ENCODE measurements at places on chromosomes 1 and 21.
A peak's percentile ranks its signal among the peaks of the same experiment; 100 is the strongest.

GRCh38 chr1:37410815-37411214 is 63.6 kb upstream of the ZC3H12A start:
- DNase-seq, result no peak

DNA sequence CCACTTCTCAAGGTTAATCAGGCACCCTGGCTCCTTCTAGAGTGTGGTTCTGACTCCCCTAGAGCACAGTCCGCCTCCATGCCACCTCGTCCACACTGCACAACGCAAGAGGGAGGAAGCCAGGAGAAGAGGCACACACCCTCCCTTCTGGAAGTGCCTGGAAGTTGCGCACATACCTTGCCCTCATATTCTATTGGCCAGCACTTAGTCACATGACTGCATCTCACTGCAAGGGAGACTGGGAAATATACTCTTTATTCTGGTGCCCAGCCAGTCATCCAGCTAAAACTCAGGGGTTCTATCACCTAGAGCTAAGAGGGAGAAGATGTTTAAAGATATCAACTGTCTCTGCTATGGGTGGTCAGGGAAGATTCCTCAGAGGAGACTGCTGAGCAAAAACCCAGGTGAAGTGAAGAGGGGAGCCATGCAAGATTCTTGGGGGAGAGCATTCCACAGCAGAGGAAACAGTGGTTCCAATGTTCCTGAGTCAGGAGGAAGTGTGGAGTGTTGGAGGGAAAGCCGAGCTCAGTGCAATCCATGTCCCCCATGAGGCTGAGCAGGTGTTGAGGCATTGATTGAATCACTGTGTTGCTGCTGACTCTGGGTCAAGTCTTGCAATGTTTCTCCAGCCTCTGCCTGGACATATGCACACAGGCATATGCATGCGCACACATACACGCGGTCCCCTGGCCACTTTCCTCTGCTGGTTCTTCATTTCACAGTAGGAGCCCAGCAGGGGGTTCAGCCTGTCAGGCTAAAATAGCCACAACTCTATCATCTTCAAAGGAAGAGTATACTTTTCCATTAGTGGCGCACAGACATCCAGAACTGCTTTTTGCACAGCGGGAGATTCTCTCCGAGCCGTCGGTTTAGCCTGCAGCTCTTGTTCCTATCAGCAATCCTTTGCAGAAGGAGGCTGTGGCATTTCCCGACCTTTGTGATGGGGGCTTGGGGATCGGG is 22.3 kb upstream of the KLHDC7A start:
- DNase-seq, result no peak

DNA sequence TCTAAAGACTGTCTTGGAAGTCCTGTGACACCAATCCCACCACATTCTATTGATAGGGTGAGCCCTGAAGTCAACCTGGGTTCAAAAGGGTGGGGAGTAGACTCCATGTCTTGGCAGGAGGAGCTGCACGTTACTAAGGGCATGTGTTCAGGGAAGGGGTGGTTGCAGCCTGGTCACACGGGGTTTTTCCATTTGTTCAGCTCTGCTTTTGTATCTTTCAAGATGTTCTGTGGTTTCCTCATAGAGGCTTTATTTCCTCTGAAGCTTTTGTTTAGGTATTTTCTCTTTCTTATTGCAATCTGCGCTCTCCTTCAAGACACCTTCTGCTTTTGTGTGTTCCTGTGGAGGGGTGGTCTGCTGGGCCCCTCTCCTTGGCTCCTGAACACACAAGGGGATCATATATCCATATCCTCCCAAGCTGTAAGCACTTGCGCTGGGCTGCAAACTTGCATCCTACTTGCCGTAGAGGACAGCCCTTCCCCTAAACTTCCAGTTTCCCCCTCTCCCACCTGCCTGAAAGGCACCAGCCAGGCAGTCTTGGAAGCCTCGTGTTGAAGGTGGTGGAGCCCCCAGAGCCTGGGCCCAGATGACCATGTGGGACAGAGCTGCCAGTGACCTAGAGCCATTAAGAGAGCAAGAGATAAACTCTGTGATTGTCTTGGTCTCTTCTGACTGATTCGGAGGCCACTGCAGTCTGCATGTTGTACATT is 62.5 kb upstream of the TRAPPC10 start:
- no peak for DNase-seq

GRCh38 chr1:176017722-176018121 is 189.4 kb downstream of the COP1 start:
- no peak for DNase-seq

DNA sequence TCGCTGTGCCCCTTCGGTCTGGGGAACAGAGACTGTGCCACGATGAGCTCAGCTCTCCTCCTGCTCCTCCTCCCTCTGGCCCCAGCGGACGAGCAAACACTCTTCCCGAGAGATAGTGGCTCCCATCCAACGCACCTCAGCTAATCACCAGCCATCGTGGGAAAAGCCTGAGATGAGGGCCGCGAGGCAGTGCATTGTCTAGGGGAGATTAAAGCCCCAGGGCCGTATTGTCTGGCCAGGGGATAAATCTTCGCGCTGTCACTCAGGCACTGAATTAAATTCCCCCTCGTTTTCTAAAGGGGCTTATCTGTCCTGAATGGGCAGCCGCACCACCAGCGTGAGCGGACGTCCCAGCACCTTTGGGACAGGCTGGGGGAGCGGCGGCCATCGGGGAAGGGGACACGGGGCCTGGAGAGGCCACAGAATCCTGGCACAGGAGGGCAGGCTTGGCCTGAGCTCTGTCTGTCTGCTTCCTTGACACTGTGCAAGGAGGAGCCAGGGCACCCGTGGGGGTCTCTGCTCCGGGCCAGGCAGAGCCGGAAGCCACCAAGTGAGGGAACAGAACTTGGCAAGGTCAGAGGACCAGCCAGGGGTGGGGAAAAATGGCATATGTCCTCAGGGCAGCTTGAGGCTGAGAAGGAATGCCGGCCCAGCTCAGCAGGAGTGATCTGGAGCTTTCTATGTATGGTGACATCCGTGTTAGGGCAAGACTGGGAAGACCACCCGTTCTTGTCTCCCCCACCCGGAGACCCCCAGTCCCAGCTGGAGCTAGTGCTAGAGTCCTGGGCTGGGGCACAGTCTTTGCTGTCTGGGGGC is 32.3 kb downstream of the PRDM16 start:
- DNase-seq, result no peak

DNA sequence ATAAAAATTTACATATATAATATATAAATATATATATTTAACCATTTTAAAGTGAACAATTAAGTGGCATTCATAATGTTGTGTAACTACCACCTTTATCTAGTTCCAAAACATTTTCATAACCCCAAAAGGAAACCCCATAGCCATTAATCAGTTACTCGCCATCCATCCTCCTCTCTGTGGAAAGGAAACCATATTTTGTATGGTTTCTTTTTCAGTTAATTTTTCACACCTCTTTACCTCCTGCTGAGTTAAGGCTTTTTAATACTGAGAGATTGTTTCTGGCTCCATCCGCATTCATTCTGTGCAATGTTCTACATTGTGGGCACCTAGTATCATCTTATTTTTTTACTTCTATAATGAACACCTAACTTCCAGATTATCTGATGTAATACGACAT is 512.1 kb downstream of the LMO4 start:
- DNase-seq, result no peak

- no peak for DNase-seq
Observed at GRCh38 chr1:48480504-48480903, 8.5 kb upstream of the SPATA6 start.

DNA sequence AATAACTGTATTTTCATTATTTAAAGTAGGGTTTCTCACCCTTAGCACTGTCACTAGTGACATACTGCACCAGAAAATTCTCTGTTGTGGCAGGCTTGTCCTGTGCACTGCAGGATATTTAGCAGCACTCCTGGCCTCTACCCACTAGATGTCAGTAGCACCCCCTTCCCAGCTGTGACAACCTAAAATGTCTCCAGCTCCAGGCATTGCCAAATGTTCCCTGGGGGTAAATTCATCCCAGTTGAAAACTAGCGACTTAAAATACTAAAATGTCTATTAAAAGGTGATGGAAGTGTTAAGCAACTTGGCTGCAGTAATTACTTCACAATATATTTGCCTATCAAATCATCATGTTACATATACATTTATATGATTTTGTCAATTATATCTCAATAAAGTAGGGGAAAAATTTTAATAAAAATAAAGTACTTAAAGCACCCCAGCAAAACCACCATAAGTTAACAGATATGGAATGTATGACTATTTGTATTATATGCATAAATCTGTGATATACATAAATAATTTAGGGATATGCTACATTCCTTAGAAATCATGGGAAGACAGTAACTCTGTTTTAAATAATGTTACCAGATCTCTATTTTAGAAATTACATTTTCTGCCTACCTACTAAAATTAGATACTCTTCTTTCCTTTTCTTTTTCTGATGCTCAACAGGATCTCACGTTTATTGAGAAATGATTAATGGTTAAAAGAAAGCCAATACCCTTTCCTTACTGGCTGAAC is 74.6 kb downstream of the ARID4B start:
- DNase-seq, result peak; percentile 54

DNA sequence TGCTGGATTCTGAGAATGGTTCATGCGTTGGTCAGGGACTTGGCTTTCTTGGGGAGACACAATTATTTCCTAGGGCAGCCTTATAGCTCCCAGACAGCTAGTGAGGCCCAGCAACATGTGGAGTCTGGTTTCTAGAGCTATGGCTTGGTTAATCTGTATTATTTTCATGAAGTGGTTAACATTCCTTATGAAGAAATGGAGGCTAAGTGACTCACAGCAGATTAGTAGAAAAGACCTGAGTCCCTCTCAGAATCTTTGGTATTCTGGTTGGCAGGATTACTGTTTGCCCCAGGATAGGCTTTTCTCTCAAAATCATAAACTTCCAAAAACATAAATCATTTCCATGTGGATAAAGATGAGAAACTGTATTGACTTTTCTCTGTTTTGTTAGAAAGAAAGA is 42.3 kb downstream of the DUSP10 start:
- no peak for DNase-seq

DNA sequence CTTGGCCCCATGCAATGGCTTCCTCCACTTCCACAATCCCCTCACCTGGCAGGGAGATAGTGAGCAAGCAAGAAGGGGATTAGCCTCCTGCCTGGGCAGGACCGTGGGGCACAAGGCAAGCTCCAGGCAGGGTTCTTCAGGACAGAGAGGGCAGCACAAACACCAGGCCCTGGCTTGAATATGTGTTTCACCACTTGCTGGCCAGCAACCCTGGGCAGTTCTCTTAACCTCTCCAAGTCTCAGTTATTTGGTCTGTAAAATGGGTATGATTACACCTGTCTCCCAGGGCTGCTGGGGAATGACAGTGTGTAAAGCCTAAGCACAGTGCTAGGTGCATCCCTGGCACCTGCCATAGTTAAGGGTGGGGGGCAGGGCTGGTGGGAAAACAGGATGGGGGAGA is 31.9 kb downstream of the H3-3A start:
- no peak for DNase-seq

- DNase-seq, result no peak
Observed at GRCh38 chr1:165598676-165599059, 32.4 kb upstream of the MGST3 start.

GRCh38 chr1:62045574-62045973 is 149.1 kb upstream of the L1TD1 start:
- DNase-seq, result no peak

DNA sequence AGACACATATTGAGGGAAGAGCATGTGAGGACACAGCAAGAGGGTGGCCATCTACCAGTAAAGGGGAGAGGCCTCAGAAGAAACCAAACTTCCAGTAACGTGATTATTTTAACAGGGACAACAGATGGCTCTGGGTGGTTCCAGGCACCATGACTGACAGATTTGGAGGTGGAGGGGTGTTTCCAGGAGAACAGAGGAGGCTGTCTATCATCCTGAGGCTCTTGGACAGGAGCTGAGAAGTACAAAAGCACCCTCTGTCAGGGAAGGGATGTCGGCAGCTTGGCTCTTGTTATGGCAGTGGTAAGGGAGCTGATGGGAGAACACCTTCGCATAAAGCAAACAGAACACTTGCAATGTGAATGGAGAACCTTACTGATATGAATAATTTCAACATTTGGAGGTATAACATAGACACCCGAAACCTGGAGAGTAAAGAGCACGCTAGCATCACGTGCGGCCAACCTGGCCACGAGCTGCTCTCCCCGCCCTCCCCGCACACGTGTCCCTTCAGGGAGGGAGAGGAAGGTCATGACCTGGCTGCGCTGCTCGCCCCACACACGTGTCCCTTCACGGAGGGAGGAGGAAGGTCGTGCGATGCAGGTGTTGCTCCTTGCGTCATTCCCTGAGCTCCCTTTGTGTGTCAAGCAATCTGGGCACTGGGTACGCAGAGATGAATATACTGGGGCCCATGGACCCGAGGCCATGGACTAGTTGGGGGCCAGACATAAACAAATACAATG is 37.5 kb upstream of the NLRP3 start:
- no peak for DNase-seq

DNA sequence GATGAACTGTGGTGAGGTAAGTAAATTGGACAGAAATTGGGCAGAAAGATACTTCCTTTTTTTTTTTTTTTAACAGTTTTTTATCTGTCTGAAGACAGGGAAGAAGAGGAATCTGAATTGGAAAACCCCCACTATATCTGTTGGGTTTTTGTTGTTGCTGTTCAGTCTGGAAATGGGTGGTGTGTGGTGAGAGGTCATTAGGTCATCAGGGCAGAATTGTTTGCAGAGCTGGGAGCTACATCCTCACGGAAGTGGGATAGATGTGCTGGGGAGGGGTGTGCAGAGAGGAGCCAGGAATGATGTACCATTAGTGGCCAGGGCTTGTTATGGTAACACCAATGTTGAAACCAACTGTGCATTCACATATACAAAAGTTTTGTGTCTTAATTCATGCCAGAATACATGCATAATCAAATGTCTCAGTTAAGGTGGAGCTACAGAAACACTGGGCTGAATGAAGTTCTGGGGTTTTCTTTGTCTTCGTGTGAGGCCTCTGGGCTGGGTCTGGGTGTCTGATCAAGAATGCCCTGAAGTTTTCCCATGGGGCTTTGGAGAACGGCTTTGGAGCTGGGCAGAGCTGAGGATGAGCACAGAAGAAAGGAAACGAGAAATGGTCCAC is 12.4 kb downstream of the USP25 start:
- no peak for DNase-seq

DNA sequence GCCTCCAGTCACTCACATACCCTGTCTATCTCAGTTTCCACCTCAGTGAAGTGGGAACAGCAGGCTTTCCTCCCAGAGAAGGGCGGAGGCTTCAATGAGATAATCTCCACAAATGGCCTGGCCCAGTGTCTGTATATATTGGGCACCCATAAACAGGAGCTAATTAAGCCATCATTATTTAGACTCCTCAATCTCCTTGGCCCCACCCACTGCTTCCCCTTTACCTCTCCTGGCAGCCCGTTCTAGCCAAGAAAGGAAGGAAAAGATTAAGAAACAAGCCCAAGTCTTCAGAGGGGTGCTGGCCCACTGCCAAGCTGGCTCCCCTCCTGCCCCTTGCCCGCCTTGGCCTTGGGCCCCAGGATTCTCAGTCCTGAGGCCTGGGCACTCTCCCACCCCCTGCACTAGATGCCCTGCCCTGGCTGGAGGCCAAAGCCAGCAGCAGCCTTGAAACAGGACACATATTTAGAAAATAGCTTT is 15.9 kb upstream of the EPB41 start:
- DNase-seq, result no peak
